ENCODE measurements at places on chromosomes 13 and 19.

DNA sequence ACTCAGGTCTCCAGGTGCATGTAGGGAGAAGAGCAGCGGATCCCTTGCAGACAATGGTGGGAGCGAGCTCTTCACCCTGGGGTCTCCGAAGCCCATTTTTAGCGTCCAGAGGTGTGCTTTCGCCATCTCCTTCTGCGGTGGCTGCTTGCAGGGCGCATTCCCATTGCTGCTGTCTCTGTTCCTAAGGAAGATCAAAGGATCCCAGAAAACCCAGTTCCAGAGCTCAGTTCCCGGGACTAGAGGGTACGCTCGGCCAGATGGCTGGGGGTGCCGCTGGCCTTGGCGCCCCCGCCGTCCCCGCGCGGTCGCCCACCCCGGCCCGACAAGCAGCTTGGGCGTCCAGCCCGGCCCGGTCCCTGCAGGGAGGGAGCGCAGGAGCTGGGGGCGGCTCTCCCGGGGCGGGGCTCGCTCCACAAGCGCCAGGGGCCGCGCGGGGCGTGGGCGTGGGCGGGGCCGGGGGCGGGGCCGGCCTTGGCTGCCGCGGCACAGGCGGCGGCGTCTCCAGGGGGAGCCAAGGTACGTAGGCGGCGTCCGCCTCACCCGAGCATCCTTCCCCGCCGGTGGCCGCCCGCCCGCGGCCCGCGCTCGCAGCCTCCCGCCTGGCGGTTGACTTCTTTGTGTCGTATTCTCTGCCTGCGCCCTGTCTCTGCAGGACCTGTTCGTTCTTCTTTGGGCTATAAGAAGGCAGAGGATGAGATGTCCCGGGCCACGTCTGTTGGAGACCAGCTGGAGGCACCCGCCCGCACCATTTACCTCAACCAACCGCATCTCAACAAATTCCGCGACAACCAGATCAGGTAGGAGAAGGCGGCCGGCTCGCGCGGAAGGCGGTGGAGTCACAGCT is 96.8 kb downstream of the ATP8A2 start:
- no peak for DNase-seq

DNA sequence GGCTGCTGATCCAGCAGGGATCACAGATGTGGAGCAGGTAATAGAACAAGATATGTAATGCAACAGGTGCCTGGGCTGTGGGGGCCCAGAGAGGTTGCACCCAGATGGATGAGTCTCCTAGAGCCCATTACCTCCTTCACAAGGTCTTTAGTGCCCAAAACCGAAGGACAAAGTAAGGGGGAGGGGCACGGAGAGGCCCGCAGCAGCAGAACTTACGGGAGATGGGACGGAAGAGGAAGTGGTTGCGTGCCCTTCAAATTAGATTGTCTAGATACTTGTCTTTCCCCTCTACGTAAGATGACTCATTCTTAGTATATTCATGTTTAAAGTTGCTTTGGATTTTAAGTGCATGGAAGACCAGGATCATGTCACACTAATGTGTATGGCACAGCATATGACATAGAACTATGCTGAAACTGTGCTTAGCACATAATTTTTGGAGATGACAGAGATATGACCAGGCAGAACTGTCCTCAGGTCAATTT is 5.7 kb upstream of the MRPS31 start:
- no peak for DNase-seq

- no peak for DNase-seq
Observed at GRCh38 chr13:98293570-98294142, 116.6 kb upstream of the RNF113B start.

GRCh38 chr13:30892966-30893365 is 13.1 kb upstream of the MEDAG start:
- no peak for DNase-seq

DNA sequence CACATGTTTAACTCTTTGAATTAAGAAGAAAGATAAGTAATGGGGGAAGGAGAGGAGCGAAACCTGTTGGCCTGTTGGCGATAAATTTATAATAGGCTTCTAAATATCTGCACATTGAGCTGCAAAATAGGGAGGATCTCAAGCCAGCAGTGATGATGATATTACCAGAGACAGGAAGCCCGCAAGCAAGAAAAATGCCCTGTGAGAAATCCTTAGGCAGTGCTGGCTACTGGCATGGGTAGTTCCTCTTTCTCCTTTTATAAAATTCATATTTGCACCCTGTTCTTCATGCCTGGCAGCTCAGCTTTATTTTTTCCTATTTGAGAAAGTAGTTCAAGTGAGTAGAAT is 858 bp upstream of the USP12 start:
- DNase-seq: no peak

DNA sequence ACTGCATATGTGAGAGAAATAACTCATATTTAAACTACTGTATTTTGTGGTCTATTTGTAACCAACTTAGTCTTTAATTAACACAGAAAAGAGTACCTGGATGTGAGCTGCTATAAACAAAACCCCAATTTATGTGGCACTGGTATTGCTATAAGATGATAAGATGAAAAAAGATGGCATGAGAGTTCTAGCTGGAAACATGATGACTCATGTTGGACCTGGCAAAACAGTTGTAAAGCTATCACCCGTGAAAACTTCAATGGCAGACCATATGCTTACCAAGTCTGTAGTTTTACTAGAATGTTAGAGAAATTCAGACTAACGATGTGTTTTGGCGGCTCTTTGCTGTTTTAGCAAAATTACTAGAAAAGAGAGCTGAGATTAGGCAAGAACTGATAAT is 69.6 kb upstream of the PCDH9 start:
- DNase-seq: no peak

DNA sequence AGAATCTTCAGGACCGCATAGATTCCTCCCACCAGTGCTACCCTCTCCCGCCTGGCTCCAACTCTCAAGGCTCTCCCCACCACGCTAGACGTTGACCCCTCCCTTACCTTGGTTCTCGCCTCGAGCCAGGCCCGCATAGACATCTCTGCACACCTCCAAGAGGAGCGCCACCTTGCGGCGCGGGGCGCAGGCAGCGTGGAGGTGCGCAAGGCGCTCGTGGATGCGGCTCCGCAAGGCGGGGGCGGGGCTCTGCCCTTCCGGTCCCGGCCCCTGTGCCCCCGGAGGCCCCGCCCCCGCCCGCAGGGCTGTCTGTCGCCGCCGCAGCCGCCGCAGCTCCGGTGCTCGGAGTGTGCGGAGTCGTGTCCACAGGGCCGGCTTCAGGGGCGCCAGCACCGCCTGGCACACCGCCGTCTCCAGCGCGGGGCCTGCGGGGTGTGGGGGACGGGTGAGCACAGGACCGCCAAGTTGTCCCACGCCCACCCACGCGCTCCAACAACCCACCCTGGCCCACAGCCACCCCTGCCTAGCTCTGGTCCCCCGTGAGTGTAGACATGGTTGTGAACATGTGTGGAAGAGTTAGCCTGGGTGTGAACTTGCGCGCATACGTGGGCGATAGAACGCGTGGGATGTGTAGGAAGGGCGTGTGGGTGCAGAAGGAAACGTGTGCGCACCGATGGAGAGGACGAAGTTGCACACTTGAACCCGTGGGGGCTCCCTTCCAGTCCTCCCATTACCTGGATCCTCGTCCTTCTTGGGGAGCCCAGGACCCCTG is 8.1 kb downstream of the RINL start:
- DNase-seq: peak; percentile 71

DNA sequence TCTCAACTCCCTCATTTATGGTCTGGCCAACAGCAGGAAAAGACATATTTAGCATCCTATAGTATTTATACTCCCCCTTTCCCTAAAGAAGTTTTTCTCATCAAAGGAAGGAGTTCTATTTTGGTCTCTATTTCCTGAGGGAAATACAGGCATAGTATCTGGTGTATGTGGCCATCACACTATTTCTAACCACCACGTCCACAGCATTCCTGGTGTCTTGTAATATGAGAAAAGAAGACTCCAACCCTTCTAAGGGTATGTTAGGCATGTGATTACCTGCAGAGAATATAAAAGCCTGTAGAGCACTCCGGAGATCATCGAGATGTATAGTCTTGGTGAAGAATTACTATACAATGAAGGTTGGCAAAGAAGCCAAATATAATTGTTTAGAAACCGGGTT is 137.4 kb downstream of the VWA8 start:
- no peak for DNase-seq

DNA sequence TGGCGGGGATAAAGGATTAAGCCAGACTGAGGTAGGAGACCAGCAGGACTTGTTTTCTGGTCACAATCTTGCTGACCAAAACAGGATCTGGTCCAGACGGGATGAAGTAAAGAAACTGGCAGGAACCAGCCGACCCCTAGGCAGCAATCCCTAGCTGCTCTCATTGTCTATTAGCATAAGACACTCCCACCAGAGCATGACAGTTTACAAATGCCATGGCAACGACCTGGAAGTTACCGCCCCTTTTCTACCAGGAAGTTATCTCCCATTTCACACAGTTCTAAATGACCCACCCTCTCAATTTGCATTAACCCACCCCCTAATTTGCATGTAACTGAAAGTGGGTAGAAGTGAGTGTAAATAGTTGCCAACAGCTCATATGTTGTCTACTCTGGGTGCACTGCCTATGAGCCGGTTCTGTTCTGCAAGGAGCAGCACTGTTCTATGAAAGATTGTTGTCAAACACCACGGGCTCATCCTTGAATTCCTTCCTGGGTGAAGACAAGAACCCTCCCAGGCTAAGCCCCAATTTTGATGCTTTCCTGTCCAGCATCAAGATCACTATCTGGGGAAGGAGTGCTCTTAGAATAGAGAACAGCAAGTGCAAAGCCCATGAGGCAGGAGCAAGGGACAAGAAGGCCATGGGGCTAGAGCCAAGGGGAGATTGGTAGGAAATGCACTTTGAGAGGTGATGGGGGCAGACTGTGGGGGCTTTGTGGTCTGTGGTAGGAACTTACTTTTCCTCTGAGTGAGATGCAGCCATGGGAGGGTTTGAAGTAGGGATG is 13.9 kb upstream of the FBXO27 start:
- no peak for DNase-seq

DNA sequence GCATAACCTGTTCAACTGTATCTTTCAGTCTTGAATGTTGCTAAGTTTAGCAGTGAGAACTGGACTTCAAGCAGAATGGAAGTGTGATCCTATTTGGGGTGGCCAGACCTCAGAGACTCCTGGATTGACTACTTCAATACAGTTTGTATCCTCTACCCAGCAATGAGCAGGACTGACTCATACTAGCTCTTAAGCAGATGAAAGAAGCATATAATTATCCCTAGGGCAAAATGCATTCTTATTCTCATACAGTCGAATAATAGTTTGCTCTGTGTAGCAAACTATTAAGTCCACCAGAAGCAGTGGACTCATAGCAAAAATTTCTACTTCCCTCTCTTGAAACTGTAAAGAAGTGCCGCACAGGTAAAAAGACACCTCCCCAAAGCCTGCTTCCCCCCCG is 46.4 kb upstream of the FAM216B start:
- no peak for DNase-seq

DNA sequence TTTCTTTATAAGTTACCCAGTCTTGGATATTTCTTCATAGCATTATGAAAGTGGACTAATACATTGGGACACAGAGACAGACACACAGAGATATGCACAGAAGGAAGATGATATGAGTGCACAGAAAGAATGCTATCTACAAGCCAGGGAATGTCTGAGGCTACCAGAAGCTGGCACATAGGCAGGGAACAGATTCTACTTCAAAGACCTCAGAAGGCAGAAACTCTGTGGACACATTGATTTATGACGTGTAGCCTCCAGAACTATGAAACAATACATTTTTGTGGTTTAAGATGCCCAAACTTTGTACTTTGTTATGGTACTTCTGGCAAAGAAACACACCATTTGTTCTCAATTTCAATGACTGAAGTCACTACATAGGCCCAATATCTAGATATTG is 556.7 kb downstream of the PCDH9 start:
- no peak for DNase-seq

DNA sequence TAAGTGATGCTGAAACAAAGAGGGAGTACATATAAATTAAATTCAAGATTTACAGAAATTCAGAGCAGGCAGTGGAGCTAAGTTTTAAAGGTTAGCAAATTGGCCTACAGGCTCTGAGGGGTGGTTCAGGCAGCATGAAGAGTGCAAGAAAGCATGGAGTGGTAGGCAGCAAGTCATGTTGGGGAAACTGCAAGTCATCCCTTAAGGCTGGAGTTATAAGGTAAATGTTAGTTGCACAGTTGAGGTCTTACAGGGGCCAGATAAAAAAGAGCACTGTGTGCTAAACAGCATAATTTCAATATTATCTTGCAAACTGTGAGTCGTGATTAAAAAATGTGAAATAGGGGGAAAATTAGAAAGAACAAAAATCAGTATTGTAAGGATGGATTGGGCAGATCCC is 106.2 kb downstream of the VWA8 start:
- no peak for DNase-seq

DNA sequence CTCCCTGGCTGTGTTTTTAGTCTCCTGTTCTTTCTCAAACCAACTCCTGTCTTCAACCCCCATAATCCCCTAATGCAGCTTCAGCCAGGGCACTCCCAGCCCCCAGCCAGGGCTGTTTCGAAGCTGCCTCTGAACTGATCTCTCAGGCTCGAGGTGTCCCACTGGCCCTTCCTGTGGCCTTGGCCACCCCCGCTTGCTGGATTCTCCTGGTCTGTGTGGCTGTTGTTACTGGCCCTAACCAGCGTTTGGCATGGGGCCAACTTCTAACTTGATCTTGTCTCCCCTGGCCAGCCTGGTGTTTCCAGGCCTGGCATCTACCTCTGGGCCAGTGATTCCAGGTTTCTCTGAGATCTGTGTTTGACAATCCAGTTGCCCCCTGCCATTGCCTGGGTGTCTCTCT is 11.0 kb downstream of the XAB2 start:
- no peak for DNase-seq

- DNase-seq: no peak
Observed at GRCh38 chr13:106306748-106307277, 228.6 kb downstream of the EFNB2 start.

DNA sequence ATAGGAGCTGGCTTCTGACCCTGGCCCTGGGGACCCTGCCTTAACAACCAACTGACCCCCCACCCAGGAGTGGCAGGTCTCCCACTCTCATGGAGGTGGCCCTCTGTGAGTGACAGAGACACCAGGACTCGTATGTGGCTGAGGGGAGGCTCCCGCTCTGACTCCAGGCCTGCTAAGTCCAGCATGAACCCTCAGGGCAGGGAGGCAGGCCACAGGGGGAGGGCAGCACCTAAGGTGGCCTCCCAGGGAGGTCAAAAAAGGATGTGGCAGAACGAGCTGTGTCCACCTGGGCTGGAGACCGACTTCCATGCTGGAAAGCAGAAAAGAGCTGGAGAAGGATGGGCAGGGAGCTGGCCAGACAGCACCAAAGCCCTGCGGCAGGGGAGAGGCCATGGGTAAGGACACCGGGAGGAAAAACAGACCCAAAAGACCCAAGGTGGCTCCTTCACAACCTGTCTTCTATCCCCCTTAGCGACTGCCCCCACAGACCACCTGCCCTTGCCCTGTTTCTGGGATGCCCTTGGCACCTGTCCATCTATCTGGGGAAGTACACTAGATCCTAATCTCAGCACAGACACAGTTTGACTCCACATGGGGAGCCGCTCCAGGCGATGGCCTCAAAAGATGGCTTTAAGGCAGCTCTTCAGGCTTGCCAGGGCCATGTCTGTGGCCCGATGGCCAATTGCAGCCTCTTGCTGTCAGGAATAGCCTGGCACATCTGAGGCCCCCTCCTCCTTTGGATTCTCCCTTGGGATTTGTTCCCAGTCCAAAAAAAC is 10.5 kb upstream of the SLC35E1 start:
- DNase-seq: no peak

All from posterior cingulate gyrus (tissue), 11 donors.